ENCODE measurements at places on chromosomes 12 and 14. TPM values are rescaled to one million over a fixed set of nuclear protein-coding genes. Genes with fewer than 3 reads are reported as not detected.

KRT72 gene
- total RNA-seq = not detected

STAC3 gene
- total RNA-seq = 0.95 TPM

- no peak for DNase-seq
These were observed 58.8 kb downstream of the STON2 start for GRCh38 chr14:81341370-81341769.

DNA sequence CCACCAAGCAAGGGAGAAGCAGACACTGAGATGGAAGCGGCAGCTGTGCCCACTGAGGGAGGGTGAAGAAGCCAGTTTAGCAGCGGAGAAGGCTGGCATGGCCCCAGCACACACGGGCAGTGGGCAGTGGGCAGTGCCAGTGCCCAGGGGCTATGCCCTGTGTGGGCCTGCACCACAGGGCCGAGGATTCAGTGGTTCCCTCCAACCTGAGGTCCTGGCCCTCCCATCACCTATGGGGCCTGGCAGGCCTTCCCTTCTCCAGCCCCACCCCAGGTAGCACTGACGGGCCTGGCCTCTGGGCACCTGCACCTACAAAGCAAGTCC, 81.1 kb downstream of the ITPK1 start:
- DNase-seq = no peak

DNA sequence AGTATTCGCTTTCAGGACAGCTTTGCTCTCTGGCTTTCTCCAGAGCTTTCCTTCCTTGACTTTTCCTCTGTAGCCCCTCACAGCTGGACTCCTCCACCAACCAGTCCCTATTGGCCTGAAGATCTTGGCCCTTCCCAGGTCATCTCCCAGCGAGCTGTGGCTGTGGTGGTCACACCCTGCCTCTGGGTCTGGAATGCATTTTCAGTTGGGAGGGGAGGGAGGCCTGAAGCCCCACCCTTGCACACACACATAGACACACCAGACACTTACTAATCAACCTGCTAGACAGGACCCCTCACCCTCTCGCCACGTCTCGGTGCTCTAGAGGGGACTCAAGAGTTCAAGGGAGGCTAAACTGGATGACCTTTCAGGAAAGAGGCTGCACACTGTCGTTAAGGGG, 13.9 kb downstream of the JDP2 start:
- no peak for DNase-seq

GRCh38 chr12:104600790-104601739, 144.3 kb downstream of the CHST11 start:
- no peak for DNase-seq

GRCh38 chr14:58793131-58793740, 155.5 kb downstream of the DACT1 start:
- DNase-seq = no peak

DNA sequence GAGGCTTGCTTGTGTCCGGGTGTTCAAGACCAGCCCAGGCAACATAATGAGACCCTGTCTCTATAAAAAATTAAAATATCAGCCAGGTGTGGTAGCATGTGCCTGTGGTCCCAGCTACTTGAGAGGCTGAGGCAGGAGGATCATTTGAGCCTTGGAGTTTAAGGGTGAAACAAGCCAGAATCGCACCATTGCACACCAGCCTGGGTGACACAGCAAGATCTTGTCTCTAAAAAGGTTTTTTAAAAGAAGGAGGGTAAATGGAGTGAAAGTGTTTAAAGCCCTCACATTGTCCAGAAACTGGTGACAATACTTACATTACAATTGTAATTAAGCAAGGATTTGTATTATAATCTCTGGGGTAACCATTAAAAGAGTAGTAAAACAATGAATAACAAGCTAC, 64.2 kb downstream of the SINHCAF start:
- no peak for DNase-seq

GRCh38 chr12:101759396-101760047, 20.3 kb upstream of the SYCP3 start:
- DNase-seq = no peak

TMEM30B gene
- total RNA-seq = not detected

- no peak for DNase-seq
These were observed 810 bp downstream of the AACS start for GRCh38 chr12:125065919-125066570.

GRCh38 chr14:35819591-35820540, 6.3 kb upstream of the BRMS1L start:
- DNase-seq = no peak

DNA sequence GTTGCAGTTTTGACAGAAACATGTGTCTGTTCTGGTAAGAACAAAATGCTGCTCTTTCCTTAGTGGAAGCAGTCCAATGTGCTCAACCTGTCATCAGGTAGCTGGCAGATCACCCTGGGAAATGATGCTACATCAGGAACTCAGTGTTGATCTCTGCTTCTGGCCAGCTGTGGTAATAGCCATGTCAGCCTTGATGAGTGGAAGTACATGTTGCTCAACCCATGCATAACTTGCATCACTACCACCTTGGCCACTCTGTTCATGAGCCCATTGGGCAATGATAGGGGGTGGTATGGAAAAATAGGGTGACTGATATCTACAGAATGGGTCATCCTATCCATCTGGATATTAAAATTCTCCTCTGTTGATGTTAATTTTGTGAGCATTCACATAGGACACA, 411.0 kb downstream of the C12orf50 start:
- no peak for DNase-seq

DNA sequence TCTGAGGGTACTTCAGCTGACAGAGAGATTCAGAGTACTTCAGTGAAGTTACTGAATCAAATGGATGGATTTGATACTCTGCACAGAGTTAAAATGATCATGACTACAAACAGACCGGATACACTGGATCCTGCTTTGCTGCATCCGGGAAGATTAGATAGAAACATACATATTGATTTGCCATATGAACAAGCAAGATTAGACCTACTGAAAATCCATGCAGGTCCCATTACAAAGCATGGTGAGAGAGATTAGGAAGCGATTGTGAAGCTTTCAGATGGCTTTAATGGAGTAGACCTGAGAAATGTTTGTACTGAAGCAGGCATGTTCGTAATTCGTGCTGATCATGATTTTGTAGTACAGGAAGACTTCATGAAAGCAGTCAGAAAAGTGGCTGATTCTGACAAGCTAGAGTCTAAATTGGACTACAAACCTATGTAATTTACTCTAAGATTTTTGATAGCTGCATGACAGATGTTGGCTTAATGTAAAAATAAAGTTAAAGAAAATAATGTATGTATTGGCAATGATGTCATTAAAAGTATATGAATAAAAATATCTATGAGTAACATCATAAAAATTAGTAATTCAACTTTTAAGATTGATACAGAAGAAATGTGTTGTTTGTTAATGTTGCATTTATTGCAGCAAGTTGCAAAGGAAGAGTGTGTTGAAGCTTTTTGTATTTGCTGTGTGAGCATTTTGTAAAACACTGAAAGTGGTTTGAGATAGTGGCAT, 136.1 kb upstream of the RAP1B start:
- no peak for DNase-seq

GRCh38 chr14:98931911-98932310, 340.1 kb downstream of the BCL11B start:
- DNase-seq = no peak

ASPG gene
- total RNA-seq = not detected

- DNase-seq = no peak
These were observed 226.1 kb upstream of the RTL1 start for GRCh38 chr14:101129521-101130167.

C3AR1 gene
- total RNA-seq = not detected

DHRS2 gene
- not detected for total RNA-seq

- DNase-seq = no peak
These were observed 219.1 kb downstream of the PHLDA1 start for GRCh38 chr12:75812271-75813018.

- DNase-seq = no peak
These were observed 696.7 kb upstream of the TBX3 start for GRCh38 chr12:115380546-115381120.

HOXC4 gene
- 0.61 TPM for total RNA-seq
